Right renal pelvis (tissue), 4 donors: ENCODE measurements at places on chromosomes 7 and 10.

DNA sequence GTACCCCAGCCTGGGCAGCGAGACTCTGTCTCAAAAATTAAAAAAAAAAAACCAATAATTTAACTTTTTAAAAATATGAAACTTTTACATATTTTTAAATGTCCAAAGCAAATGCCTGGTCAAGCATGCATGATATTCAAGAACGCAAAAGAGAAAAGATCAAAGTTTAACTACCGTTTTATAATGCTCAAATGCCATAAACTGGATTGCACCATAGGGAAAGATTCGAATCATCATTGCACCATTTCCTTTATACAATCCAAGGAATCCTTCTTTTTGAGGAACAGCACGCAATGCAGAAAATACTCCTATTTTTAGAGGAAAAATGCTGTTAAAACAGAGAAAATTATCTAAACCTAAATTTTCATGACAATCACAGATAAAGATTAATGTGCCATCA, 20.9 kb downstream of the SLC25A16 start:
- no peak for DNase-seq

DNA sequence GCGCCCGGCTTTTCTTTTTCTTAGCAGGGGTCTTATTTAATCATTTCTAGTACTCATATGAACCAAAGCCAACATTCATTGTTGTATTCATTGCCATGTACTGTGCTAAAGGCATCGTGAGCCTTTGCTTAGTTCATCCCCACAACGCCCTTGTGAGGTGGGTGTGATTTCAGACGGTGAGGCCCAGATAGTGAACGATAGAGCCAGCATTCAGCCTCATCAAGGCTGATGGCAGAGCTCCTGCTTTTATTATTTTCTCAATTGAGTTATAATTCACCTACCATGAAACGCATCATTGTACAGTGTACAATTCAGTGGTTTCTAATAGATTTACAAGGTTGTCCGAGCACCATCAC, 50.1 kb downstream of the HK1 start:
- no peak for DNase-seq

- no peak for DNase-seq
Measured at GRCh38 chr7:91046322-91047089, 217.7 kb upstream of the FZD1 start.

GRCh38 chr7:28682801-28683200, 270.5 kb downstream of the CREB5 start:
- DNase-seq: no peak

GRCh38 chr7:34117573-34117972, 212.2 kb downstream of the BMPER start:
- no peak for DNase-seq
